ENCODE measurements at places on chromosomes 3 and 15.

DNA sequence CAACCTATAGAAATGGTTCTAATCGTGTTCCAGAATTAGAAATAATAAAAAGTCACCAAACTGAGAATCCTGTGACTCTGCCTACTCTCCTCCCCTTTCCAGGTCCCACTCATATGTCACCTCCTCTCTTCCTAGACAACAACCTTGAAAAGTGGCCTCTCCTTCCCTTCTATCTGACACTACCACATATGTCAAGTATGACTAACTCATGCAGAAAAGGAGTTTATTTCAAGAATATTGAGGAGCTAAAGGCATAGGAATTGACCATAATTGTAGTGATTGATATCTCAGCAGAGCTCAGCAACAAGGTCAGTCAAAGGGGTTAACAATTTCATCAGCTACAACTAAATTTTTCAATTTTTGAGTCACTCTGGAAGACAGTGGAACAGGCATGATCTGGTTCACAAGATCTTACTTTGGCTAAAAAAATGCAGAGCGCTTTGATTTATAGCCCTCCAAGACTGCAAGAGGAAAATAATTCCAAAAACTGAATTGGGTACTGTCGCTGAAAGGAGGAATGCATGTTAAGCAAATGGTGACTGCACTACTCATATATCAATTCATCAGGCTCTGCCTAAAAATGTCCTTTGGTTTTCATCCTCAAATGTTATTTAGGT lies 160.6 kb upstream of the ARHGEF26 start:
- H3K27me3 ChIP-seq: peaks cover 27% of the 10 kb centered on the region
- H3K4me3 ChIP-seq: no peak overlapping the region
- H3K27ac ChIP-seq: no peak overlapping the region
- DNase-seq: no peak
- no peaks in the 10 kb centered on the region for H3K4me1 ChIP-seq

GRCh38 chr3:49158103-49158709 lies 7.9 kb downstream of the CCDC71 start:
- H3K27ac ChIP-seq: peak overlapping the region; percentile 16
- peaks cover 4% of the 10 kb centered on the region for H3K4me1 ChIP-seq
- DNase-seq: peak; percentile 58
- no peak overlapping the region for H3K4me3 ChIP-seq
- no peaks in the 10 kb centered on the region for H3K36me3 ChIP-seq

DNA sequence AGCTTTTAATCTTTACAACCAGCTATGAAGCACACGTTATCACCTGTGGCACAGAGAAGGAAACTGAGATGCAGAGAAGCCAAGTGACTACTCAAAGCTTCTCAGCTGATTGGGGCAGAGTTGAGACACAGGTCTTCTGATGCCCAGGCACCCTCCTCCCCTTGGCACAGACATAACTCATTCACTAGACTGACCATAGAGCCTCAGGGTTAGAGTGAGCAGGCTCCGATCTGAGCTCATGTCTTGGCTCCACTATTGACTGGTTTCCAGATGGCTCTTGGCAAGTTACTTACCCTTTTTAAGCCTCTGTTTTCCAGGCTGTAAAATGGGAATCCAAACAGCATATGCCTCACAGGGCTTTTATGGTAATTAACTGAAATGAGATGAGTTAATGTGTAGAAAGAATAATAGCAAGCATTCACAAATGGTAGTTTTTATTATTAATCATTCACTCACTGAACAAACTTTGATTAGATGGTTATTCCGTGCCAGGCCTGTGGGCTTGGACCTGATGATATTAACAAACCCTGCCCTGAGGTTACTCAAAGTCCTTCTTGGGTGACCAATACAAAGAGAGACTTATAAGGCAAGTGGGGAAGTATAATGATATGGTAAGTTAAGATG lies 184.3 kb downstream of the ANXA2 start:
- H3K27me3 ChIP-seq: peaks cover 55% of the 10 kb centered on the region
- peaks cover 3% of the 10 kb centered on the region for H3K36me3 ChIP-seq
- H3K27ac ChIP-seq: no peak overlapping the region
- DNase-seq: no peak
- no peaks in the 10 kb centered on the region for H3K4me1 ChIP-seq

DNA sequence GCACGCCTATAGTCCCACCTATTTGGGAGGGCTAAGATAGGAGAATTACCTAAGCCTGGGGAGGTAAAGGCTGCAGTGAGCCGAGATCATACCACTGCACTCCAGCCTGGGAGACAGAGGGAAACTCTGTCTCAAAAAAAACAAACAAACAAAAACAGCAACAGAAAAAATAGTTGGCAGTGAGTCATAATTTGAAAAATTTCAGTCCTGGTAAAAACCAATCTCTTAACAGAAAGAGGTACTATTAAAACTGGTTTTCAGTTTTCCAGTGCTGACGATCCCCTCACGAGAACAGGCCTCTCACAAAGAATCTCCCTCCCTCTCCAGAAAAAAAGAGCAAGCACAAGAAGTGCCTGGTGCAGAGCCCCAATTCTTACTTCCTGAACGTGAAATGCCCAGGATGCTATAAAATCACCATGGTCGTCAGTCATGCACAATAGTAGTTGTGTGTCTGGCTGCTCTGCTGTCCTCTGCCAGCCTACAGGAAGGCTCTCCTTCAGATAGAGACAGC lies 22.8 kb upstream of the MAP4 start:
- peak overlapping the region; percentile 27 for H3K27ac ChIP-seq
- H3K4me1 ChIP-seq: peaks cover 20% of the 10 kb centered on the region
- no peak overlapping the region for H3K4me3 ChIP-seq
- no peak for DNase-seq

DNA sequence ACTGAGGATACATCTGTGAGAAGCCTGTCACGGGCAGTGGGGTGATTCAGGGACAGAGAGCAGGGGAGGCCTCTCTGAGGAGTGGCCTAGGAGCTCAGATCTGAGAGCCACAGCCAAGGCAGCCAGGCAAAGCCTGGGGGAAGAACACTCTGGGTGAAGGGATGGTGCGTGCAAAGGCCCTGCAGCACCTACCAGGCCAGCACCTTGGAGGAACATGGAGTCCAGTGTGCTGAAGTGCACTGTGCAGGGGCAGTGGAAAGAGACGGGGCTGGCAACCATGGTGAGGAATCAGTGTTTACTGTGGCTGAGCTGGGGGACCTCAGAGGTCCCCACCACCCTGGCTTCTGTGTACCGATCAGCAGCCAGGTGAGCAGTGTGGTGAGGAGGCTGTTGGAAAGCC lies 48.0 kb downstream of the NUP210 start:
- peaks cover 10% of the 10 kb centered on the region for H3K36me3 ChIP-seq
- peak overlapping the region; percentile 68 for H3K27ac ChIP-seq
- no peaks in the 10 kb centered on the region for H3K27me3 ChIP-seq
- no peak overlapping the region for H3K4me3 ChIP-seq
- DNase-seq: no peak

- no peaks in the 10 kb centered on the region for H3K27me3 ChIP-seq
- peak overlapping the region; percentile 90 for H3K27ac ChIP-seq
- H3K36me3 ChIP-seq: peaks cover 2% of the 10 kb centered on the region
Observed at GRCh38 chr3:13867732-13868131, 12.1 kb downstream of the WNT7A start.

GRCh38 chr3:71815340-71816067 lies 30.6 kb upstream of the PROK2 start:
- no peak for DNase-seq
- no peak overlapping the region for H3K27ac ChIP-seq
- H3K4me1 ChIP-seq: no peaks in the 10 kb centered on the region
- H3K36me3 ChIP-seq: no peaks in the 10 kb centered on the region

- no peak for DNase-seq
- no peaks in the 10 kb centered on the region for H3K27me3 ChIP-seq
- peak overlapping the region; percentile 15 for H3K4me3 ChIP-seq
- H3K27ac ChIP-seq: peak overlapping the region; percentile 99
- peaks cover 29% of the 10 kb centered on the region for H3K4me1 ChIP-seq
Observed at GRCh38 chr15:92812271-92812670, 87.9 kb upstream of the CHD2 start.

DNA sequence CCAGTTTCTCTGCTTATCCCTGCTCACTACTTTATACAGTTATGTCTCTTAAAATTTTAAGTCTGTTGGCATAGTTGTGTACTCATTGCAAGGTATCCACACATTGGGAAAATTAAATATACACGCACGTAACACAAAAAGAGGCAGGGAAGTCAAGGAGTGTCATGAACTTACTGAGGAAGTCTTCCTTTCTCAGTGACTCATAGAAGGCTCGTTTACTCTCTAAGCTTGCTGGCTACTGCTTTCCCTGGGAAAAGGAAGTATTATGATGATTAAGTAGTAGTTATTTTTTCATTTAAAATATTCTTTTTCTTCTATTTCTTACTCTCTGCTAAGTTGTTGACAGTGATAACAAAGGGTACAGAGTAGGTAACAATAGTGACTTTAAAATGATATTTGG lies 287.3 kb downstream of the UBE2E2 start:
- H3K27ac ChIP-seq: no peak overlapping the region
- H3K4me3 ChIP-seq: no peak overlapping the region
- H3K36me3 ChIP-seq: no peaks in the 10 kb centered on the region
- DNase-seq: no peak

DNA sequence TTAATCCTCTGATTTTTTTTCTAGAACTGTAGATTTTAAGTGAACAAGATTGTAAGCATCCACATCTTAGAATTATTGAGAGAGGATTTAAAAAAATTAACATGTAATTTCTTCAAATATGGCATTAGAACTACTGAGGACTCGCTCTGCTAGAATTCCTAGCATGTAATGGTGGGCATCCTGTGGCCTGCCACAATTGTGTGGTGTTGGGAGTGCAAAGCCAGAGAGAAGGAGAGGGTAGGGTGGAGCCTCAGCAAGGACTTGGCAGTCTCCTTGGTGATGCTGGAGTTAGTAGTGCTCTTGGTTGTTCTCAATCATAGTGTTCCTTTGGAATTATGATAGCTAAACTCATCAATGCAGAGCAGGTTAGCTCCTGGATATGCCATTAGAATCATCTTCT lies 443.9 kb upstream of the TBL1XR1 start:
- DNase-seq: no peak
- H3K27me3 ChIP-seq: no peaks in the 10 kb centered on the region

DNA sequence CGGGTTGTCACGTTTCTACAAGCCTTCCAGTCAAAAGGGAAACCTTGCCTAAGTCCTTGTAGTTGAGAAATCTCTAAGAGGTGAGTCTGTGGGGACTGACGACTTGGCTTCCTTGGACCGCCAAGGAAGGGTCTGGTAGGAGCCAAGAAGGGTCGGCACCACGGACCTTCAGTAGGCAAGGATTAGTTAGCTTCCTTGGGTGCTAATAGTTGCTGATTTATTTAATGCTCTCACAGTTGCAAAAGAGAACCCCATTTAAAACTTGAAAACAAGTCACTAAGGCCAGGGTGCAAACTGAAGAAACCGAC lies 361 bp upstream of the LCMT2 start:
- no peak for DNase-seq
- peaks cover 3% of the 10 kb centered on the region for H3K36me3 ChIP-seq
- H3K4me1 ChIP-seq: peaks cover 16% of the 10 kb centered on the region
- H3K4me3 ChIP-seq: peak overlapping the region; percentile 94
- H3K27ac ChIP-seq: peak overlapping the region; percentile 96
- no peaks in the 10 kb centered on the region for H3K27me3 ChIP-seq

DNA sequence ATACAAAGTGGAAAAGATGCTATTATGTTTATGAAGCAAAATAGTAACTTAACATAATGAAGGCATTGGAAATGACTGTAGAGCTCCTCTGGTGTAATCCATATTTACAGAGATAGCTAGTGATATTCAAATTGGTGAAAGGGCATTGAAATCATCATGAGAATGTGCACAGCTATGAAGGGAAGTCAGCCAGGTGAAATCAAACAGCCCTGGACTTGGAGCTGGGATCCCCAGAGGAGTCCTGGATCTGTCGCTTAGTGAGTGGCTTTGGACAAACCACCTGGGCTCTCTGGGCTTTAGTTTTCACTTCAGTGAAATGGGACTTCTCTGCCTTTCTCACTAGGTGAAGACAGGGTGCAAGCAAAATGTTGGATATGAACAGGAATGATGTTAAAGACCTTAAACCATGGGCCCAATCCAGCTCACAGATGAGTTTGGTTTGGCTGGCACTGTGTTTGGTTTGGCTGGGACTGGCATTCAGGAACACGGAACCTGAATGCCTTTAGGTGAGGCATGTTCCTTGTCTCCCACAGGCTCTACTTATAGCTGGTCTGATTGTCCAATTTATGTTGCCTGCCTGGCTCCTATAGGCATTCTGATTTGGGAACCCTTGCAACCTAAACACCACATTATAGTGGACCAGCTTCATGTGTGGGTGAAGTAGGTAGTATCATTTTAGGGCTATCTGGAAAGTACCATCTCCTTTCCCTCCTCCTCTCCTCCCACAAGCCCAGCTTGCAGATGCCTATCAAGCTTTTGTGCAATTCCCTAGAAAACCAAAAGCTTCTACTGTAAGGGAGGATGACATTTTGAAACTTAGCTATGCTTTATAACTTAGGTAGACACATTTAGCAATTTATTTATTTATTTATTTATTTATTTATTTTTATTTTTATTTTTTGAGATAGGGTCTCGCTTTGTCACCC lies 110.6 kb upstream of the TNFAIP8L3 start:
- H3K27me3 ChIP-seq: peaks cover 29% of the 10 kb centered on the region
- no peak overlapping the region for H3K27ac ChIP-seq
- H3K4me3 ChIP-seq: no peak overlapping the region

DNA sequence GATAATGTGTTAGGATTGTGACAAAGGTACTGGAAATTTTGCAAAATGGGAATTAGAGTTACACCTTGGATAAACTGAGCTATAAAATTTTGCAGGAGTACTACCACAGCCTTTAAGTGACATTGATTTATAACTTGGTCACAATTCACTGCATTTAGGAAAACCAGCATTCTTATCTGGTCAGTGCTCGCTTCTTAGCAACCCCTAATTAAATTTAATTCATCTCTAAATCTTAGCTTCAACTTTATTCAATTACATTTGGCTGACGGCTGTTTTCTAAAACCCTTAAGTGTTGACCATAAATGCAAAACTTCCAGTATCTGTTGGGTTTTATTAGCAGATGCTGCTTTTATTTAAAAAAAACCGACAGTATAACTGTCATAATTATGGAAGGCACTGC lies 31.3 kb downstream of the TFRC start:
- H3K4me1 ChIP-seq: peaks cover 4% of the 10 kb centered on the region
- H3K27me3 ChIP-seq: no peaks in the 10 kb centered on the region

GRCh38 chr3:171397089-171397488 lies 63.1 kb downstream of the TNIK start:
- peak overlapping the region; percentile 8 for H3K27ac ChIP-seq
- no peak overlapping the region for H3K4me3 ChIP-seq
- no peak for DNase-seq
- H3K27me3 ChIP-seq: no peaks in the 10 kb centered on the region

GRCh38 chr3:126108676-126109050 lies 24.7 kb upstream of the SLC41A3 start:
- H3K4me3 ChIP-seq: no peak overlapping the region
- no peak for DNase-seq
- no peaks in the 10 kb centered on the region for H3K36me3 ChIP-seq
- H3K4me1 ChIP-seq: peaks cover 2% of the 10 kb centered on the region
- no peak overlapping the region for H3K27ac ChIP-seq

- no peak overlapping the region for H3K27ac ChIP-seq
- H3K36me3 ChIP-seq: no peaks in the 10 kb centered on the region
- no peaks in the 10 kb centered on the region for H3K27me3 ChIP-seq
- peaks cover 2% of the 10 kb centered on the region for H3K4me1 ChIP-seq
- no peak for DNase-seq
Observed at GRCh38 chr3:112865757-112866156, 19.1 kb upstream of the CD200R1L start.

Data from T-helper 17 cell (primary cell).